ENCODE measurements at places on chromosomes 7 and 10. TPM values are rescaled to one million over a fixed set of nuclear protein-coding genes. Genes with fewer than 3 reads are reported as not detected.

The TLL2 gene
- 0.09 TPM for total RNA-seq

The NKX2-3 gene
- not detected for total RNA-seq

The FAM25G gene
- total RNA-seq: not detected

The KIAA1217 gene
- 1.3 TPM for total RNA-seq

The NEBL gene
- 0.34 TPM for total RNA-seq

The GNAI1 gene
- 2.8 TPM for total RNA-seq
